ENCODE measurements at places on chromosomes 7 and 10.

DNA sequence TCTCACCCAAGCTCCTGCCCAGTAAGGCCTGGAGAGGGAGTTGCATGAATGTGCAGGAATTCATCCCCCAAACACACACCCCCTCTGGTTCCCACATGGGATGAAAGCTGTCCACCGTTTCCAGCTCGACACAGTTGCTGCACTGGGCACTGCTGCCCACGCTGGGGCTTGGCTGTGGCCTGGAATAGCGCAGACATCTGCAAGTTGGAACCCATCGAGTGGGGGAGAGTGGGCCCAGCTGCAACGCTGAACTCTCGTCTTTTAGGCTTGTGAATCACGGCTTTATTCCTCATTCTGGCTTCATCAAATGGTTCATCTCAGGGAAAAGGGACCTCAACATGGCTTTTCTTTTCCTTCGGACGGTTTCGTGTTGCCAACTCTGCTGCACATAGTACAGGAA, 264.7 kb downstream of the DNAJB6 start:
- no peak for DNase-seq

DNA sequence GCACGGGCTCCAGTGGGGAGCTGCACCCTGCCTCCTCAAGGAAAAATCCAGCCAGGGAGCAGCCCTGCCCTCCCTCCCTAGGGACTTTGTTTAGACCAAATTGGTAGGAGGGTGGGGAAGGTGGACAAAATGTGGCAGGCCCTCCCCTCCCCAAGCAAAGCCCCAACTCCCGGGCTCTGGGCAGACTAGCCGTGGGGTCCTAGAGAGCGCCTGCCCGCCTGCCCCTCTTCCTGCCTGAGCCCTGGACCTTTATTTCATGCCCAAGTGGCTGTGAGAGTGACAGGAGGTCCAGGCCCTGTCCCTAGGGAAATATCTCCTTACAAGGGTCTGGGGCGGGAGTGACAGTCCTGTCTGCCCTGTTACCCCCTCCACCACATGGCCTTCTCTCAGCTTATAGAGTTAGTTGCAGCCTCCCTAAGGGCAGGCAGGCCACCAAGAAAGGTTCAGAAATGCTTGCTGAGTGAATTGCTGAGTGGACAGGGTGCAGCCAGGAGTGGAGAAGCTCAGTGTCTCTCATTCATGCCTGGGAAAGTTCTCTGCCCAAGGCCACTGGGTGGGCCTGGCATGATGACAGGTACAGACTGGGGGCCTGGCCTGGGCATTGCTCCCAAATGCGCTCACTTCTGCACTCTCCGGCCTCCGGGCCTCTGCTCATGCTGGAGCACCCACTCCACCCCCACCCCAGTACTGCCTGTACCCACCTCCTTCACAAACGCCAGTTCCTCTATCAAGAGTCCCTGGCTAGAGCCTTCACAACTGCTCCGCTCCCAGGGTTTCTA, 25.2 kb downstream of the DNAJB12 start:
- DNase-seq, result no peak

- no peak for DNase-seq
These were observed 131.6 kb downstream of the BICC1 start for GRCh38 chr10:58644311-58644710.

GRCh38 chr10:124498056-124498455, 36.4 kb downstream of the LHPP start:
- DNase-seq, result no peak

DNA sequence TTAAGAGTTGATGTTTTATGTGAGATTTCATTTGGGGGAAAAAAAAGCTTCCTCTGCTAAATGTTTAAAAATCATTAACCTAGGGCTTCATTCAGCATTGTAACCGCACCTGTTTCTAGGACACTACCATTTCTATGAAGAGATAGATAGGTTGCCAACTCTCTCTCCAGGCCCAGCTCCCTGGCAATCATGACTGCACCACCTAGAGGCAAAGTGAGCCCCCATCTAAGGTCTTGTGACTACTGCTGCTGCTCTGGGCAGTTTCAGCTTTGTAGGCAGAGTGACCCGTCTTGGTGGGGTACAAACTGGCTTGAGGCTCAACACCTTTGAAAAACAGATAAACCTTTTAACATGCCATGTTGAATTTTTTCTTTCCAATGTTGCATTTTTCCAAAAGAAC, 27.3 kb upstream of the MRC1 start:
- DNase-seq, result no peak

GRCh38 chr7:68783684-68784083, 814.6 kb upstream of the AUTS2 start:
- DNase-seq, result peak; percentile 51

GRCh38 chr7:79284211-79284610, 169.3 kb downstream of the MAGI2 start:
- no peak for DNase-seq

GRCh38 chr7:50221028-50221427, 83.5 kb upstream of the IKZF1 start:
- no peak for DNase-seq

GRCh38 chr7:20330239-20330927, at the start of gene ITGB8:
ITGB8 (plus strand) TSS chr7:20330900; CDS start chr7:20331807, 907 bp downstream.
- peak; percentile 47 for DNase-seq

- no peak for DNase-seq
These were observed 406.3 kb upstream of the KLF6 start for GRCh38 chr10:4191354-4191753.

DNA sequence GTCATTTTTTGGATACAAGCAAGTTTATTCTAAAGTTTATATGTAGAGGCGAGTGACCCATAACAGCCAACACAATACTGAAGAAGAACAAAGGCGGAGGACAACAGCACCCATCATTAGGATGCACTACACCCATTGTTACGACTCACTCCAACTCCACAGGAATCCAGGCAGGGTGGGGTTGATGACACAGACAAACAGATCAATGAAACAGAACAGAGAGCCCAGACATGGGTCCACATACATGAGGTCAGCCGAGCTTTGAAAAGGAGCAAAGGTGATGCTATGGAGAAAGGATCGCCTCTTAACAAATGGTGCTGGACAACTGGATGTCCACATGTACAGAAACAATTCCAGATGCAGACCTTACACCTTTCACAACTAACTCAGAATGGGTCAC, 426.4 kb downstream of the PTPRN2 start:
- DNase-seq, result no peak

DNA sequence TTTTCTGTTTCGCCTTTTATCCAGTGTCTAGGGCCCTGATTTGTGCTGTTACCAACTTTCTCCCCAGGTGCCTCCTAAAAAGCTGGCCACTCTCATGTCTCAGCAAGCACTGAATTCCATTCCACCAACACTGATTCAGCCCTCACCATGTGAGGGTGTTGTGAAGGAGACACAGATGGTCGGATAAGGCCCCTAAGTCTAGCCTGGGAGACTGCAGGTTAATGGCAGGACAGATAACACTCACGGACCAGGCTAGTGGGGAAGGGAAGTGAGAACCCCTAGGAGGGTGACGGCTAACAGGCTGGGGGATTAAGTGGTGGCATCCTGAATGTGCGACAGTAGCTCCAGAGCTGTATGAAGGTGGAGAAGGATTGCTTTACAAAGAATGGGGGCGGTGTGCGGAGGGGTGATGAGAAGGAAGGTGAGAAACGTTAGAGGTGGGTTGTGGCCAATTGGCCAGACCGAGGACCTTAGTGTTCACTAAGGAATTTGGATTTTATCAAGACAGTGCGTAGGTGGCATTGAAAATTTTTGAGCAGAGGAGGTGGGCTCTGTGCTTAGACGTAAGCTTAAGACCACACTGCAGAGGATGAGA, 3.8 kb upstream of the DUSP5 start:
- DNase-seq, result no peak

DNA sequence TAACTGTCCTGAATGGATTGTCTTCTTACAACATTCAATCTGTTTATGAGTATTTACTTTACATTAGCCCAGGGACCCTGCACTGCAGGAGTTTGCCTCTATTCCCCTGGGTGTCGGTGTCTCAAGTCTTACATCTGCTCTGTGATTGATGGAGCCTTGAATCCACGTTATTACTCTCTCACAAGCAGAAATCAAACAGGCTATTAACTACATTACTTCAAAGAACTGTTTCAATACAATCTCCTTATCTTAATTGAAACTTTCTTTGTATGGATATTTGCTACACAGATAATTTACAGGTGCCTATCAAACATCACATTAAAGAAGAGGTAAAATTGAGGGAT, 3.1 kb upstream of the ARID5B start:
- DNase-seq, result no peak

DNA sequence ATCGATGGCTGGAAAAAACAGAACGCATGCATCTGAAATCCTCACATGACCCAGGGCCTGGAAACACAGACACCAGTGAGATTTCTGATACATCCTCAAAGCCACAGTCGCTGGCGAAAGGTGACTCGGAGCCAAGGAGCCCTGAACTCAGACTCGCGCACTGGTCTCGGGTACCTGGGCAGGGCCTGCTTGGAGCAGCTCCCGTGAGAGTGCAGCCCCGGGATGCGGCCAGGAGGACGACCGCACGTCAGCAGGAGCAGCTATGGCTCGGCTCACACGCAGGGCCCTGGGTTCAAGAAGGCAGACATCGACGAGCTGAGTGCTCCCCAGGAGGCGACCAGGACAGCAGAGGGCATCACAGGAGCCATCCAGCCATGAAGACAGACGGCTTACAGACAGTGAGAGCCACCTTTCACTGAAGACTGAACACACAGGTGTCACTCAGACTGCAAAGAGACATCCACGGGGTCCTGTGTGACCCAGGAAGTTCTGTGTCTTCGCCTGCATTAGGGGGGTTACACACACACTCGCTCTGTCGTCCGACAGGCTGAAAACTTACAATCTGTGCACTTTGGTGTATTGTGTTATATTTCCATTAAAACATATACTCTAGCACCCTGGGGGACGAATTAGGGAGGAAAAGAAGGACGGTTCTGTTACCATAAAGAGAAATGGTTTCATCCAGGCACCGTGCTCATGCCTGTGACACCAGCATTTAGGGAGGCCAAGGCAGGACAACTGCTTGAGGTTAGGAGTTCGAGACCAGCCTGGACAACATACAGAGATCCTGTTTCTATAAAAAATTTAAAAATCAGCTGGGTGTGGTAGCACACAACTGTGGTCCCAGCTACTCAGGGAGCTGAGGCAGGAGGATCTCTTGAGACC, 227.7 kb downstream of the MAD1L1 start:
- DNase-seq, result no peak

DNA sequence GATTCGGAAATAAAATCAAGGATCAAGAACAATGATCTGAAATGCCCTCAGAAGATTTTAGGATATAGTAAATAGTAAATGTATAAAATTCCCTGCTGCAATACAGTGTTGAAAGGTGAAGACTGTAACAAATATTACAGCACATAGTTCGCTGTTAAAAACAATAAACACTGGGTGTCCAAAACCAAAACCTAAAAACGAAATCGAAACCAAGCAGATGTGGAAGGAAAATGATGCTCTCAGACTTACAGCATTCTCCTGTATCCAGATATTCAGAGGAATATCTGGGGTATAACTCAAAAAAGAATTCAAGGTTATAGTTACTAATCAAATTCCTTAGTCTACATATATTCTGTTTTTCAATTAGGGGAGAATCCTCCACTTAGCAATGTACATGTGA, 708.1 kb upstream of the PCDH15 start:
- no peak for DNase-seq

GRCh38 chr10:87703771-87704170, 44.1 kb downstream of the PAPSS2 start:
- DNase-seq, result no peak

- DNase-seq, result no peak
These were observed 40.7 kb downstream of the GPRIN2 start for GRCh38 chr10:46515793-46516192.

GRCh38 chr7:155717010-155717744, 72.7 kb downstream of the RBM33 start:
- DNase-seq, result no peak

GRCh38 chr7:159036916-159037605, 107.6 kb downstream of the VIPR2 start:
- DNase-seq, result no peak

DNA sequence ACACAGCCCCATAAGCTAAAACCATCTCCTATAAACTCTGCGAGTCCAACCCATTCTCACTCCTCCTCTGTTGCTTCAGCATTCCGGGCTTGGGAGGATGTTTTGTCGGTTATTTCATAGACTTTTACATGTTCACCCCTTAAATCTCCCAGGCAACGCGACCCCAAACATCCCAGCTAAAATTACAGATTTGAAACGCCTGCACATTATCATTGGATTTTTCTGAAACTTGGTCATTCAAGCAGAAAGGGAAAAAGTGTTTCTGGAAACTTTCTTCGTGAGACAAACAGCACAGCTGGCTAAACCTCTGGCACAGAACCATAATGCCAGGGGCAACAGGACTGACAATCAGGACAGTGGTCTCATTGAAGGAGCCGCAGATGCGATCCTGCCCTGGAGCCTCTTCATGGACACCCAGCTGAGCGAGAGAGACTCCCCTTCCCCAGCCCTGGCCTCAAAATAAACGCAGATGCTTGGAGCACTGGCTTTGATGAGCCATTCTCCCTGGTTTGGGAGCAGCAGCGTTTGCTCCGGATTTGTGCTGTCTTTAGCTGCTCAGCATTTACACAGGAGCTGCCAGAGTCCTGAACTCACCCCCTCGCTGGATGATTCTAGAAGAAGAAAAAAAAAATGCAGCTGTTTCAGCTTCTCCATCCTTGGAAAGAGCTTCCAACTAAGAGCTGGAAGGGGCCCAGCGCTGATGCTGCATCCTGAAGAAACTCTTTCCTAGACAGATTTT, 30.1 kb downstream of the AFAP1L2 start:
- no peak for DNase-seq

- no peak for DNase-seq
These were observed 138.7 kb downstream of the NRP1 start for GRCh38 chr10:33195608-33196376.

DNA sequence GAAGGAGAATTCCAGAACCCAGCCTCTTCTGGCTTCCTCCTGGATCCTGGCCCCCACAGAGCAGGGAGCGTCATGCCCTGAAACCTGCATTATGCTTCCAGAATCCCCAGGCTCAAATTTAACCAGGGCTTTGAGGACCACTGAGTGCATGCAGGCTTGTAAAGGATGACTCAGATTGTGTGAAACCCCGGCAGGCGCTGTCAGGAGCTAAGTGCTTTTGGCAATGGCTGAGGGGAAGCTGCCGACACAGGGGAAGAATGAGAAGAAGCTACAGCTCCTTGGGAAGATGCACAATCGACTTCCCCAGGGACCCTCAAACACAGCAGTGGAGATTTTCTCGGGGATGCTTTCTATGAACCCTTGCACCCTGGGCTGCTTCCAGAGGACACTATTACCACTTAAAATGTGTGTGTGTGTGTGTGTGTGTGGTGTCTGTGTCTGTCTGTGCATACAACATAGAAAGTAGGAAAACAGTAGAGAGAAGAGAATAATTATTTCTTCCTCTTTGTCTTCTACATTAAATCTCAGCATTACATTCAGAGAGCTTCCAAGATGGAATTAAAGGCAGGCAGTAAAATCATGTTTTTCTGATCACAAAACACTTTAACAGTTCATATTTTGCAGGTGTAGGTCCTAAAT, 183.5 kb upstream of the INHBA start:
- DNase-seq, result no peak

DNA sequence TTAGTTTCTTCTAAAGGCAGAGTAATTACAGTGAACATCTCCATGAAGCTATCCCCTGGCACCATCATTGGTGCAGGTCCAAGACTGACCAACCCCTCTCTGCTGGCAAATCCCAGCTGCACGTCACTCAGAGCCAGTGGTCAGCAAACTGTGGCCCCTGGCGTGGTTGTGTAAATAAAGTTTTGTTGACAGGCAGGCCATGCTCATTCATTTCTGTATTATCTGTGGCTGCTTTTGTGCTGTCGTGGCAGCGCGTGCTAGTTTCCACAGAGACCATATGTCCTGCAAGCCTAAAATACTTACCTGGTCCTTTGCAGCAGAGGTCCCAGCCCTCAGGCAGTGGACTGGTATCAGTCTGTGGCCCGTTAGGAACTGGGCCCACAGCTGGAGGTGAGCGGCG, 117.6 kb upstream of the NPS start:
- DNase-seq, result no peak

- DNase-seq, result no peak
These were observed 65.5 kb downstream of the ASB13 start for GRCh38 chr10:5600908-5601307.
